Esophagus squamous epithelium (tissue), 5 donors: ENCODE measurements at places on chromosomes 2 and 18. TPM values are rescaled to one million over a fixed set of nuclear protein-coding genes. Genes with fewer than 3 reads are reported as not detected.

- peak overlapping the region; percentile 81 for H3K27ac ChIP-seq
- no peaks in the 10 kb centered on the region for H3K27me3 ChIP-seq
- DNase-seq: no peak
- no peaks in the 10 kb centered on the region for H3K36me3 ChIP-seq
- peaks cover 10% of the 10 kb centered on the region for H3K4me1 ChIP-seq
These were observed 84.7 kb upstream of the PELI1 start for GRCh38 chr2:64228918-64229317.

DNA sequence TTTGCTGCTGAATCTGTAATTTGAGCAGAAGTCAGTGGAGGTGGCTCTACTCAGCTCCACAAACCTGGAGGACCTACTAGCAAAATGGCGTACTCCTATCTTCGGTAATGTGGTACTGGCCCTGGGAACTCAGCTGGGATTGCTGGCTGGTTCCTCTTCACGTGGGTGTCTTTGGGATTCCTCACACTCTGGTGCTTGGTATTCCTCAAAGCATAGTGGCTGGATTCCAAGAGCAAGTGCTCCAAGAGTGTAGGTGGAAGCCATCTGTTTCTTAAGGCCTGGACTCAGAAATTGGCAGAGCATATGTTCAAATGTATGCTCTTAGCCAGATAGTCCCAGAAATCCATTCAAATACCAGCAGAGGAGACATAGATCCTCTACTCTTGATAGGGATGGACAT, 281.9 kb upstream of the CDH7 start:
- no peaks in the 10 kb centered on the region for H3K36me3 ChIP-seq
- no peaks in the 10 kb centered on the region for H3K4me1 ChIP-seq
- no peak overlapping the region for H3K27ac ChIP-seq
- no peak for DNase-seq

DNA sequence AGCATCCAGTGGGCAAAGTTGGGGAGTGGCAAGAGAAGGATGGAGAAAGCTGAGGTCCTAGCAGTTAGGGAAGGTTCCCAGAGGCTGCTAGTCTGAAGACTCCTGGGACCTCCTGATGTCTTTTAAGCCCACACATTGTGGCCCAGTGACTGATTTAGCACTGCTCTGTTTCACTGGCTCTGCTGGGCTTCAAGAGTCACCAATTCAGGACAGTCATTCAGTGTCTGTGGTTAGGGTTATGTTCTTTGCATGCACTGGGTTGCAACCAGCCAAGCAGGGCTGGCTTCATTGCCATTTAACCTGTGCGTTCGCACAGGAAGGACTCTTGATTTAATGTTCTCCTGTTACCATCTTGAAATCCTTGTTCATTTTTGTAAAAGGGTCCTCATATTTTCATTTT, 199.2 kb downstream of the ICOS start:
- no peaks in the 10 kb centered on the region for H3K36me3 ChIP-seq
- H3K27me3 ChIP-seq: no peaks in the 10 kb centered on the region
- no peak overlapping the region for H3K4me3 ChIP-seq
- no peak overlapping the region for H3K27ac ChIP-seq
- H3K4me1 ChIP-seq: no peaks in the 10 kb centered on the region
- no peak for DNase-seq

GRCh38 chr2:60602828-60603532, 49.5 kb upstream of the BCL11A start:
- no peaks in the 10 kb centered on the region for H3K36me3 ChIP-seq
- H3K27ac ChIP-seq: no peak overlapping the region
- DNase-seq: no peak
- no peak overlapping the region for H3K4me3 ChIP-seq
- H3K27me3 ChIP-seq: no peaks in the 10 kb centered on the region

DNA sequence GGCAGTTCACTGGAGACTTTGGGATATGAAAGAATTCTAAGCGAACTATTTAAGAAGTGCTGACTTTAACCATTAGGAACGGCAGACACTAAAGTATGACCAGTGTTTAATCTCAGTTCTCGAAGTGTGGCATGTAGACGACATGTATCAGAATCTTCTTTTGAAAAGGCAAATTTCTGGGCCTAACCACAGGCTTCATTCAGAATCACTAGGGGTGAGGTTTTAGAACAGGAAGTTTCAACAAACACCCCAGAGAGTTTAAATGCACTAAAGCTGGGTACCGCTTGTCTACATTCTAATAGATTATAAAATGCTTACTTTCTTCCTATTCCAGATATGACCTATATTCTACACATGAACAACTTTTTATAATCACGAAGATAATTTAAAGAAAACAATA, 180.3 kb downstream of the ANKRD44 start:
- no peak for DNase-seq
- H3K36me3 ChIP-seq: no peaks in the 10 kb centered on the region

GRCh38 chr2:209907746-209908145, 94.7 kb upstream of the RPE start:
- no peak overlapping the region for H3K27ac ChIP-seq
- H3K4me3 ChIP-seq: no peak overlapping the region
- H3K4me1 ChIP-seq: no peaks in the 10 kb centered on the region
- H3K27me3 ChIP-seq: no peaks in the 10 kb centered on the region
- DNase-seq: no peak

DNA sequence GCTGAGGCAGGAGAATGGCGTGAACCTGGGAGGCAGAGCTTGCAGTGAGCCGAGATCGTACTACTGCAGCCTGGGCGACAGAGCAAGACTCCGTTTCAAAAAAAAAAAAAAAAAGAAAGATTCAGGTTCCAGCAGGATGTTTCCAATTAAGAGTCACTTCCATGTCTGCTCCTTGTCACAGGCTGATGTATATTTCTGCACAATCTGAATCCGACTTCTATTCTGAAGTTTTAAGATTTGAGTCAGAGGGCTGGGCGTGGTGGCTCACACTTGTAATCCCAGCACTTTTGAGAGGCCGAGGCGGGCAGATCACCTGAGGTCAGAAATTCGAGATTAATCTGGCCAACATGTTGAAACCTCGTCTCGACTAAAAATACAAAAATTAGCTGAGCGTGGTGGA, 24.7 kb downstream of the SNRPD1 start:
- no peak overlapping the region for H3K27ac ChIP-seq
- DNase-seq: no peak
- H3K27me3 ChIP-seq: no peaks in the 10 kb centered on the region
- no peaks in the 10 kb centered on the region for H3K4me1 ChIP-seq
- no peak overlapping the region for H3K4me3 ChIP-seq

The FOXI3 gene
- total RNA-seq: not detected

DNA sequence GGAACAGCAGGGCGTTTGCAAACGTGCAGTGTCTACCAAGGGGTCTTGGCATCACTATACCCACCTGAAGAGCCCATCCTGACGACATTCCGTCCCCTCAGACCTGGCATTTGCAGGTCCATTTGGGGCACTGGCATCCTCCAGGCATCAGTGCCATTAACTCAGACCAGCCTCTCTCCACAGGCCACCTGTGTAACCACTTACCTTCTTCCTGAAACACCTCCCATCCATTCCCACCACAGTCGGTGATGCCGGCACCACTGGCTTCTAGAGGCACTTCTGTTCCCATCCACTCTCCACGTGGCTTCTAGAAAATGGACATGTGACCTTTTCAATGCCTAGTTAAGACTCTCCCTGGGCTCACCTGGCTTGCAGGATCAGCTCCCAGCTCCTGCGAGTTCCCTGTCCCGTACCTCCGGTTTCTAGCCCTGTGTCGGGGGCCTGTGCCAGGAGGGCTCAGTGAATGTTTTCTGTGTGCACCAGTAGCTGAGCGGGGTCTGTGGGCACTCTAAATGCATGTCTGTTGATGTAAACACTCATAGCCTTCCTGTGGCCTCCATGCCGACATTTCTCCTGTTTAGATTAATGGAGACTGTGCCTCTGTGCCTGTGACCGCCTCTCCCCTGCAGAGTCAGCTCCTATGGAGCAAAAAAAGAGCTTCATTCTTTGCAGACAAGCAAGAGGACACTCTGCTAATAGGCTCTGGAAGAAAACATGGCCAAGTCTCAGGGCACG, 458.0 kb upstream of the HS6ST1 start:
- H3K27ac ChIP-seq: no peak overlapping the region
- no peaks in the 10 kb centered on the region for H3K36me3 ChIP-seq
